ENCODE measurements at places on chromosomes 6 and 20. TPM values are rescaled to one million over a fixed set of nuclear protein-coding genes. Genes with fewer than 3 reads are reported as not detected.
A peak's percentile ranks its signal among the peaks of the same experiment; 100 is the strongest.

DNA sequence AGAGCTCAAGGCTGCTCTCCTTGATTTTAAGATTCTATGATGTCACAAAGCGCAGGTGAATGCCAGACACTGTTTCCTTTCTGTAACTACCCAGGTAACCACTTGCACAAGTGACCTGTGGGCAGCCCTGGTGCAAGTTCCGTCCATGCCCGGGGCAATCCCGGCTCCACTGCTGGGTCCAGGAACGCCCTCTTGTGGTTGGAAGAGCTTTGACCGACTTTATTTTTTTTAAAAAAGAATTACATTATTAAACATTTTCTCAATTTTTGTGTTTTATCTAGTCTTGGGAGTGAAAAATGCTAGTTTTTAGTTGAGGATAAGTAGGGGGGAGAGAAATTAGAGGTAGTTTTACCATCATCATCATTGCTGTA lies 695.2 kb downstream of the QKI start:
- H3K36me3 ChIP-seq, result no peaks in the 10 kb centered on the region
- no peak overlapping the region for H3K27ac ChIP-seq
- H3K4me1 ChIP-seq, result no peaks in the 10 kb centered on the region
- H3K4me3 ChIP-seq, result no peak overlapping the region
- no peaks in the 10 kb centered on the region for H3K27me3 ChIP-seq
- DNase-seq, result peak; percentile 49

GRCh38 chr20:32547753-32548034 lies 37.4 kb downstream of the NOL4L start:
- H3K27ac ChIP-seq, result no peak overlapping the region
- no peak overlapping the region for H3K4me3 ChIP-seq
- H3K27me3 ChIP-seq, result no peaks in the 10 kb centered on the region
- H3K36me3 ChIP-seq, result no peaks in the 10 kb centered on the region

DNA sequence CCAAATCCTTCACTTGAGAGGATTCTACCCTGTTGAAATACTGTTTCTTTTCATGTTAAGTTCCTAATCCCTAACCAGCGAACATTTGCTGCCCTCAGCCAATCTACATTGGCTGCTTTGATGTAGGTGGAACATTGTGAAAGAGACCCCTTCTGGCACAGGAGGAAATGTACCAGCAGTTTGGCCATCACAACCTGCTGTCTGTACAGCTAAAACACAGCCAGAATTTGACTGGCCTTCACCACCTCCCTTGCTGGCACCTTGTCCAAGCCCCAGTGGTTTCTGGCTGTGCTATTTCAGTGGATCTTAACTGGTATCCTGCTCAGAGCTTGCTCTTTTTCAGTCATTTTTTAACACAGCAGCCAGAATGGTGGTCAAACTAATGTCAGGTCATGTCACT lies 202.1 kb upstream of the EPHA7 start:
- no peak for DNase-seq
- H3K27ac ChIP-seq, result no peak overlapping the region
- no peaks in the 10 kb centered on the region for H3K27me3 ChIP-seq
- H3K4me1 ChIP-seq, result no peaks in the 10 kb centered on the region
- no peaks in the 10 kb centered on the region for H3K36me3 ChIP-seq

- no peak for DNase-seq
- H3K36me3 ChIP-seq, result no peaks in the 10 kb centered on the region
- H3K4me3 ChIP-seq, result no peak overlapping the region
- H3K27me3 ChIP-seq, result no peaks in the 10 kb centered on the region
- H3K27ac ChIP-seq, result no peak overlapping the region
- no peaks in the 10 kb centered on the region for H3K4me1 ChIP-seq
These were observed 67.9 kb downstream of the GCLC start for GRCh38 chr6:53476964-53477363.

GRCh38 chr6:27251112-27251605 lies 3.7 kb downstream of the PRSS16 start:
- H3K27me3 ChIP-seq, result peaks cover 4% of the 10 kb centered on the region
- peak overlapping the region; percentile 43 for H3K4me3 ChIP-seq
- DNase-seq, result peak; percentile 95
- H3K4me1 ChIP-seq, result no peaks in the 10 kb centered on the region
- peak overlapping the region; percentile 88 for H3K27ac ChIP-seq

- no peaks in the 10 kb centered on the region for H3K36me3 ChIP-seq
- no peaks in the 10 kb centered on the region for H3K27me3 ChIP-seq
- peak overlapping the region; percentile 17 for H3K27ac ChIP-seq
These were observed 10.7 kb downstream of the FAM8A1 start for GRCh38 chr6:17610835-17611234.

- no peaks in the 10 kb centered on the region for H3K27me3 ChIP-seq
- H3K36me3 ChIP-seq, result no peaks in the 10 kb centered on the region
- H3K27ac ChIP-seq, result no peak overlapping the region
- peaks cover 10% of the 10 kb centered on the region for H3K4me1 ChIP-seq
These were observed 259.9 kb downstream of the BMP7 start for GRCh38 chr20:57006411-57007170.

DNA sequence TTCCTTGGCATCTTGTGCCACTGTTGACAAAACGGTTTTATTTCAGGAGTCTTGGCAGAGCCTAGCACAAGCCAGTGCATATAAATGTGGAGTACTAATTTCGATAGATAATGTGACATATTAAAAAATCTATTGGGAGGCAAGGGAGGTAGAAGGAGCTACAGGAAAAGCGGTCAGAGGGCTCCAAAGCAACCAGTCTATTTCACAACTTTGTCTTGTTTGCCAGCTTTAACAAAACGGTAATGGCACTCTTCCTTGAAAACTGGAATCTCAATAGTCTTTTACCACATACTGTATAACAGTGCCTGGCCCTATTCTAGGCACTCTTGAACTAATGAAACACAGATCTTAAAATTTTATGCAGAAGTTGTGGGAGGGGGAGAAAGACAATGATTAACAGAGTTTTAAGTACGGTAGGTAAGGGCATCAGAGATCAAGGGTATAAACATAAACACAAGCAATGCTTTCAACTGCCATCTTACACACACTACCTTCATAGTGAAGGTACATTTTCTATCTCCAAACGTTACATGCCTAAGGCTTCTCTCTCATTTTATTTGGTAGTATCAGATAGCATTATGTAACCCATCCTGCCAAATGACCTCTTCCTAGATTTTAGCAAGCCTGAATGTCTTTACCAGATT lies 33.5 kb upstream of the SYNCRIP start:
- H3K4me3 ChIP-seq, result peak overlapping the region; percentile 63
- peaks cover 20% of the 10 kb centered on the region for H3K4me1 ChIP-seq
- no peak overlapping the region for H3K27ac ChIP-seq
- DNase-seq, result no peak
- no peaks in the 10 kb centered on the region for H3K27me3 ChIP-seq
- H3K36me3 ChIP-seq, result no peaks in the 10 kb centered on the region

- no peaks in the 10 kb centered on the region for H3K4me1 ChIP-seq
- H3K27ac ChIP-seq, result no peak overlapping the region
- no peaks in the 10 kb centered on the region for H3K27me3 ChIP-seq
- DNase-seq, result no peak
These were observed 47.2 kb downstream of the QKI start for GRCh38 chr6:163461696-163462095.

- no peak overlapping the region for H3K27ac ChIP-seq
- H3K36me3 ChIP-seq, result no peaks in the 10 kb centered on the region
- H3K27me3 ChIP-seq, result no peaks in the 10 kb centered on the region
- no peak for DNase-seq
- no peak overlapping the region for H3K4me3 ChIP-seq
These were observed 972.0 kb upstream of the CITED2 start for GRCh38 chr6:140346428-140346827.

Gene ARFGEF3
- total RNA-seq, result 3.9 TPM

Gene DDO
- 0.20 TPM for total RNA-seq

Gene PSORS1C2
- not detected for total RNA-seq

Gene ELOVL2
- total RNA-seq, result 24.8 TPM
